Vein endothelial cell (primary cell): ENCODE measurements at places on chromosomes 2 and 18. TPM values are rescaled to one million over a fixed set of nuclear protein-coding genes. Genes with fewer than 3 reads are reported as not detected.

Gene SPATA3
- not detected in 2 replicates for total RNA-seq

Gene FASTKD2
- total RNA-seq, result 36.9 and 48.2 TPM in 2 replicates

Gene ALPG
- not detected in 2 replicates for total RNA-seq

Gene B3GNT7
- total RNA-seq, result 0.33 and 0.67 TPM in 2 replicates

Gene RGPD4
- total RNA-seq, result not detected in 2 replicates

Gene TBR1
- under 0.01 and 0.10 TPM in 2 replicates for total RNA-seq

Gene MYL12A
- 747 and 866 TPM in 2 replicates for total RNA-seq

Gene TEKT4
- not detected in 2 replicates for total RNA-seq

Gene MYOM1
- under 0.01 and 0.10 TPM in 2 replicates for total RNA-seq

Gene MDH1B
- 0.33 and 0.57 TPM in 2 replicates for total RNA-seq

Gene MAL
- total RNA-seq, result not detected in 2 replicates

Gene PIGN
- 30.5 and 31.0 TPM in 2 replicates for total RNA-seq

Gene UGT1A4
- total RNA-seq, result not detected in 2 replicates

Gene PIEZO2
- 103 and 134 TPM in 2 replicates for total RNA-seq

Gene SULT1C2
- not detected in 2 replicates for total RNA-seq

Gene DPYSL5
- total RNA-seq, result not detected in 2 replicates

Gene FKBP7
- total RNA-seq, result 21.3 and 23.5 TPM in 2 replicates

Gene TMEM247
- total RNA-seq, result not detected in 2 replicates

Gene VAMP8
- total RNA-seq, result 14.0 and 27.4 TPM in 2 replicates

Gene TNFAIP6
- total RNA-seq, result not detected in 2 replicates

Gene SFT2D3
- total RNA-seq, result 5.2 TPM in 2 replicates

Gene TMEM17
- total RNA-seq, result 2.2 and 2.3 TPM in 2 replicates

Gene NEU4
- total RNA-seq, result not detected in 2 replicates

Gene KCNK3
- not detected in 2 replicates for total RNA-seq

Gene RASGRP3
- 117 and 201 TPM in 2 replicates for total RNA-seq

Gene ZC3H6
- 3.0 and 3.3 TPM in 2 replicates for total RNA-seq

Gene NAT8
- not detected in 2 replicates for total RNA-seq

Gene EFR3B
- 0.67 and 1.6 TPM in 2 replicates for total RNA-seq

Gene NTSR2
- total RNA-seq, result not detected in 2 replicates

Gene LPIN2
- total RNA-seq, result 30.2 and 35.9 TPM in 2 replicates

Gene SIX3
- not detected in 2 replicates for total RNA-seq

Gene C2orf78
- total RNA-seq, result not detected in 2 replicates

Gene ITGA6
- total RNA-seq, result 218 and 445 TPM in 2 replicates

Gene TGIF1
- total RNA-seq, result 94.1 and 161 TPM in 2 replicates

Gene EMILIN1
- total RNA-seq, result 1.4 and 2.9 TPM in 2 replicates

Gene TFPI
- 693 and 1,032 TPM in 2 replicates for total RNA-seq

Gene GKN1
- total RNA-seq, result not detected in 2 replicates

Gene RPS27A
- 954 and 1,005 TPM in 2 replicates for total RNA-seq

Gene GPR75
- total RNA-seq, result 3.9 and 4.2 TPM in 2 replicates

Gene ITGB6
- total RNA-seq, result under 0.01 and 0.10 TPM in 2 replicates

Gene DUSP19
- total RNA-seq, result 2.5 and 2.6 TPM in 2 replicates

Gene CREG2
- total RNA-seq, result 2.3 and 8.6 TPM in 2 replicates

Gene PLEK
- total RNA-seq, result under 0.01 and 0.10 TPM in 2 replicates

Gene PPP1R7
- 34.0 and 44.6 TPM in 2 replicates for total RNA-seq

Gene ME2
- total RNA-seq, result 44.7 and 58.1 TPM in 2 replicates

Gene TNFRSF11A
- 9.1 and 11.9 TPM in 2 replicates for total RNA-seq

Gene GREB1
- total RNA-seq, result 0.19 and 0.33 TPM in 2 replicates

Gene POTEI
- 0.33 and 0.48 TPM in 2 replicates for total RNA-seq

Gene SALL3
- not detected in 2 replicates for total RNA-seq

Gene CEP76
- 9.5 and 10.6 TPM in 2 replicates for total RNA-seq

Gene PPP1R1C
- under 0.01 and 0.10 TPM in 2 replicates for total RNA-seq

Gene IL36G
- not detected in 2 replicates for total RNA-seq

Gene INHA
- total RNA-seq, result not detected in 2 replicates

Gene WDFY1
- total RNA-seq, result 112 and 127 TPM in 2 replicates

Gene ANKRD62
- total RNA-seq, result not detected in 2 replicates

Gene AUP1
- total RNA-seq, result 96.4 and 116 TPM in 2 replicates

Gene AQP4
- total RNA-seq, result not detected in 2 replicates
